Activated CD4-positive, alpha-beta T cell treated with anti-CD3 and anti-CD28 coated beads, Interleukin-2, amount 50 U/mL, for 24 hours (primary cell): ENCODE measurements at places on chromosomes 2 and 18.

DNA sequence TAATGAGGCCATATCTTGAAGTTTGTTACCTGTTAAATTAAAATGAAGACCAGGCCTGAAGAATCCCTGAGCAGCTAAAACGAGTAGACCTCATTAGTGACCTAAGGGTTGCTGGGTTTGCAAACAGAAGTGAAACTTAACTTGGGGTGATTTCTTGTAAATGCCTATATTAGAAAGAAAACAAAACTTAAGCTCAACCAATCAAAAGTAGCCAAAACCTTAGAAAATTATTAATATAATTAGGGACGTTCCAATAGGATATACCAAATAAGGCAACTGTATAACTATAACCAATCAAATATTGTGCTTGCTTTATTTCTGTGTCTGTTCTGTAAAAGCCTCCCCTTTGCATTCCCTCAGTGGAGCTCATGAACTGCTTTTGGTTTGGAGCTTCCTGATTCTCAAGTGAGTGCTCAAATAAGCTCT is 137.9 kb upstream of the VRK2 start:
- no peak for DNase-seq

DNA sequence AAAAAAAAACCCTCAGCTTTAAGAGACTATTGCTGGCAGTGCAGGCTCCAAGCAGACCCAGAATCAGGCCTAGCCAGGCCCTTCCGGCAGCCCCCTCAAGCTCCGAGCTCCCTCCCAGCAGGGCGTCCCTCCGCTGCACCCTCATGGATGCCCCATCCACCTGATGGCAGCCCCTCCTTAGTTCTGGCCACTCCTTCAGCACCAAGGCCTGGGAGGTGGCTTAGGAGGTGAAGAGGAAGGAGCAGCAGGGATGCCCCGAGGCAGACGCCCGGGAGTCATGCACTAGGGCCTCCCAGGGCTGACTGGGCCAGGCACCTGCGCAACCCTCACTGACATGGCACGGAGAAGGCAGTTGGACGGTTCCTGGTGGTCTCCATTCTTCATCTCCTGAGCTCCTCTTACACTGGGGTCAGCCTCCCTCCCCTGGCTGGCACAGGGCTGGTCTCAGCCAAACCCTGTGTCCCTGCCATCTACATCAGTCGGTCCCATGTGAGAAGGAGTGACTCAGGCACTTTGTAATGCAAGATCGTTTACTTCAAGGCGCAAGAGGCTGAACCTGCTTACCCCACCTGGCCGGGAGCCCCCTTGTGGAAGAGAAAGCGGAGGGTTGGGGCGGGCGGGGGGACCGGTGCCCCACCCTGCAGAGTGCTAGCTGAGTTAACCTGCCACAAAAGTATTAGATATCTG is 53.5 kb upstream of the ID2 start:
- no peak for DNase-seq

- no peak for DNase-seq
Measured at GRCh38 chr2:170598067-170598395, 117.1 kb upstream of the SP5 start.

- DNase-seq, result no peak
Measured at GRCh38 chr2:60358476-60358875, 195.0 kb downstream of the BCL11A start.

DNA sequence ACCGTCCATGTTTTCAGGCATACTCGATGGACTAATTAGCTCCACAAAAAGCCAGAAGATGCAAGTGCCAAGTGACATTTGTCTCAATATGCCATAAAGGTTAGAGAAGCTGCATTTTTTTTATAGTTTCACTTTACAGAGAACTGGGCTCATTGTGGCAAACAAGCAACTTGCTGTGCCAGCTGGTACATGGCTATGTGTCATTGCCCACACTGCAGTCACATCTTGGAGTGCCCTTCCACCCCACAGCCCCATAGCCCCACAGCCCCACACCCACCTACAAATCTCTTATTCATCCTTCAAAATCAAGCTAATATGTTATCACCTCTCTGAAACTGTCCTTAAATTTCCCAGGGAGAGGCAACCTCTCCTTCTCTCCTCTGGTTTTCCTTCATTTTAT is 451.9 kb downstream of the ARHGAP15 start:
- no peak for DNase-seq
